ENCODE measurements at places on chromosomes 11 and 22. TPM values are rescaled to one million over a fixed set of nuclear protein-coding genes. Genes with fewer than 3 reads are reported as not detected.
A peak's percentile ranks its signal among the peaks of the same experiment; 100 is the strongest.

DNA sequence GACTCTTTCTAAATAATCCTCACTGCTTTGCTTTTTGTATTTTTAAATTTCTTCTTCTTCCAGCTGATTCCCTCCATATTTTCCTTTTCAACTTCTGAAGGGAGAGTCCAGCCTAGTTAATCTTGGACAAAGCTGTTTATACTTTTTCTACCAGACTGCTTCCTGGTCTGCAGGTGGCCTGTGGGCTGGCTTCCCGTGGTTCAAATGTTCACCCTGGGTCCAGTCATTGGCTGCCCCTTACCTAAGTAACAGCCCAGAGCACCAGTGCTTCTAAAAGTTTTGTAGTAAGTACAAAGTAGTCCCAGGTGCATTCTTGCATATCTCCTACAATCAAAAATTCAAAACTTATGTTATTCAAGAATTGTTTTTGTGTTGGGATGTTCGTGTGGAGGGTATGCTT lies 19.1 kb downstream of the ZNF143 start:
- H3K36me3 ChIP-seq, result peaks cover 15% of the 10 kb centered on the region
- H3K4me1 ChIP-seq, result no peaks in the 10 kb centered on the region
- no peak overlapping the region for H3K27ac ChIP-seq
- no peak overlapping the region for H3K4me3 ChIP-seq
- DNase-seq, result no peak

DNA sequence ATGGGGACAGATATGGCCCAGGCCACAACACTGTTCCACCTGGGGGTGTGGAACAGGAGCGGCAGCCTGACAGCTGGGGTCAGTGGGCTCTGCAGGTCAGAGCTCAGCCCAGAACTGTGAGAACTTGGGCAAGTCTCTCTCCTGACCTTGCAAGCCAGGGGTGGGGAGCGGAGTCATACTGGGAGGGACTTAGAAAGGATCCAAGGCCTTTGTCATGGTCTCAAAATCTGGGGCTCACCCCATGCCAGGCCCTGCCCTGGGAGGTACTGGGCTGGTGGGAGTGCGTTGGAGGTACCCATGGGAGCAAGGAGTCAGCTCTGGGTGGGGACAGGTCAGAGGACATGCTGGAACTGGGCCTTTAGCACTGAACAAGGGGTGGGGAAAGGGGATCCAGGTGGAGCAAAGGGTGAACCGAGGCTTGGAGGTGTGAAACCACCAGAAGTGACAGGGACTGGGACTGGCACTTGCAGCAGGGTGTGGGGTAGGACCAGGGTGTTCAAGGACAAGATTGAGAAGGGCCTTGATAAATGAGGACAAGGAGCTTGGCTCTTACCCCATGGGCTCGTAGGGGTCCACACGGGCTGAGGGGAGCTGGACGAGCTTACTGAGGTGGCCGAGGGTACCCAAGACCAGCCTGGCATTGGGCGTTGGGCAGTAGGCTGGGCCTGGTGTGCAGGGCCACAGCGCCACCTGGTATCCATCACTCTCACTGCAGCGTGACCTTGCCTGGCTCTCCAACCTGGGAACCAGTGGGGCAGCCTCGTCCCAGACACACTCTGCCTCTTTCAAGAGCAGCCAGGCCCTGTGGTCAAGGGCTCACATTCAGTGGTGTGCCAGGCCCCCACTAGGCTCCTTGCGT lies 7.4 kb upstream of the PMM1 start:
- H3K27ac ChIP-seq, result no peak overlapping the region
- no peaks in the 10 kb centered on the region for H3K4me1 ChIP-seq
- no peak overlapping the region for H3K4me3 ChIP-seq
- peak; percentile 60 for DNase-seq

DNA sequence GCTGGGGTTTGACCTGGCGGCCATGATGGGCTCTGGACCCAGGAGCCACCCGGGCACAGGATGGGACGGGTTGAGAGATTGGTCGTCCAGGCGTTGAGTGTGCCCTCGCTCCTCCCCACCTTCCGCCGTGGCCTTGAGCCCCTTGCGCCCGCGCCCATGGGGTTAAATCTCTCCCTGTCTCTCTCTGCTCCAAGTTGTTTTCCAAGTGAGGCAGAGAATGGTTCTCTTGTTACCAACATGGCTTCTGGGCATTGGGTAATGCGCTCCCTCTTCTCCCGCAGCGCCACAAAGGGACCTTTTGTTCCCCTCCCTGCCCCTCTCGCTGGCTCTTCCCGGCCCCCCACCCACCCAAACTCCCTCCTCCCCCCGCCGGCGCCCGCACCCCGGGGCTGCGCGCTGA lies 18.8 kb upstream of the PICK1 start:
- DNase-seq, result no peak
- no peaks in the 10 kb centered on the region for H3K27me3 ChIP-seq
- no peak overlapping the region for H3K4me3 ChIP-seq
- no peak overlapping the region for H3K27ac ChIP-seq

- H3K27ac ChIP-seq, result no peak overlapping the region
- H3K4me1 ChIP-seq, result no peaks in the 10 kb centered on the region
- no peak for DNase-seq
- H3K4me3 ChIP-seq, result no peak overlapping the region
Measured at GRCh38 chr11:7281079-7281478, 29.4 kb downstream of the SYT9 start.

- no peaks in the 10 kb centered on the region for H3K4me1 ChIP-seq
- no peak overlapping the region for H3K27ac ChIP-seq
- H3K36me3 ChIP-seq, result no peaks in the 10 kb centered on the region
Measured at GRCh38 chr11:98365190-98365589, 655.6 kb upstream of the CNTN5 start.

GRCh38 chr11:93493252-93493897 lies 49.8 kb downstream of the SMCO4 start:
- no peaks in the 10 kb centered on the region for H3K27me3 ChIP-seq
- H3K4me3 ChIP-seq, result no peak overlapping the region
- no peaks in the 10 kb centered on the region for H3K4me1 ChIP-seq
- no peak overlapping the region for H3K27ac ChIP-seq

DNA sequence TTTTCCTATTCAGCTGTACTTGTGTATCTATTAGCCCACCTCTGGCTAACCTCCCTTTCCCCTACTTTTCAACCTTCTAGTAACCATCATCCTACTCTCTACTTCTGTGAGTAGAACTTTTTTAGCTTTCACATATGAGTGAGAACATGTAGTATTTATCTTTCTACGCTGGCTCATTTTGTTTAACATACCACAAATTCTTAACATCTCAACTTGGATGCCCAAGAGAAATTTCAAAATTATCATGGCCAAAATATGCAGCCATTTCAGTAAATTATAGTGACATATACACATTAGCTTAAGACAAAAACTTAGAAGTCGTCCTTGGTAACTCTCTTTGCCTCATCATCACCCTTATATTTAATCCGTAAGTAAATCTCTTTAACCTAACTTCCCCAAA lies 34.7 kb downstream of the LUZP2 start:
- H3K4me3 ChIP-seq, result no peak overlapping the region
- no peaks in the 10 kb centered on the region for H3K4me1 ChIP-seq
- H3K27ac ChIP-seq, result no peak overlapping the region
- no peaks in the 10 kb centered on the region for H3K36me3 ChIP-seq

DNA sequence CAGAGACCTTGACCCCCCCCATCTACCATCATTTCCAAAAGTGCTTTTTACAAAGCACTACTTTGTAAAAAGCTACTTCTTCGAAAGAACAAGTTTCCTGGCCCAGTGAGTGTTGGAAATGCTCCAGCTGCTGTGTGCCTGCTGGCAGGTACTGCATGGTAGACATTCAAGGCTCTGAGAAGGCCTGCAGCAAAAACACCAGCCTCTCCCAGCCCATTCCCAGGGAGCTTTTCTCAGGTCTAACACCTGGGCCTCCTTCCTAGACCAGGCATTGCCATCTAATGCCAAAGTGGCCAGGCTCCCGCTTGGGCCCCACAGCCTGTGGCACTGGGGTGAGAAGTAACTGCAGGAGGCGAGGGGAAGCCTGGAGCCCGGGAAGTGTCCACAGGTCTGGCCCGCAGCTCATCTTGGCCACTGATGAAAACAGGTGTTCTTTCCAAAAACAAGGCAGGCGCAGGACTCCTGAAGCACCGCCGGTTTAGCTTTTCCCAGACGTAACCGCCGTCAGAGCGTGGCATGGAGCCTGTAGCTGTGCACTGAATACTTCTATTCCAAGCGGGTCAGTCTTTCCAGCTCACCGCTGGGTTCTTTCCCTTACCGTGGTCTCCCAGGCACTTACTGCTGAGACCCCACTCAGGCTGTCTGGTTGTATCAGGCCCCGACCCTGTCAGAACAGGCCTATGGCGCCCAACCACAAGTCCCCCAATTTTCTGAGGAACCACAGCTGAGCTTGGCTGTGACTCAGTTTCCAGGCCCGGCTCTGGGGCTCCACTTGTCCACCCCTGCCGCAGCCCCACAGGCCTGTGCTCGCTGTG lies 1.2 kb upstream of the TCIRG1 start:
- peak overlapping the region; percentile 65 for H3K27ac ChIP-seq
- no peak for DNase-seq
- peaks cover 5% of the 10 kb centered on the region for H3K36me3 ChIP-seq
- peaks cover 24% of the 10 kb centered on the region for H3K4me1 ChIP-seq
- H3K4me3 ChIP-seq, result no peak overlapping the region

DNA sequence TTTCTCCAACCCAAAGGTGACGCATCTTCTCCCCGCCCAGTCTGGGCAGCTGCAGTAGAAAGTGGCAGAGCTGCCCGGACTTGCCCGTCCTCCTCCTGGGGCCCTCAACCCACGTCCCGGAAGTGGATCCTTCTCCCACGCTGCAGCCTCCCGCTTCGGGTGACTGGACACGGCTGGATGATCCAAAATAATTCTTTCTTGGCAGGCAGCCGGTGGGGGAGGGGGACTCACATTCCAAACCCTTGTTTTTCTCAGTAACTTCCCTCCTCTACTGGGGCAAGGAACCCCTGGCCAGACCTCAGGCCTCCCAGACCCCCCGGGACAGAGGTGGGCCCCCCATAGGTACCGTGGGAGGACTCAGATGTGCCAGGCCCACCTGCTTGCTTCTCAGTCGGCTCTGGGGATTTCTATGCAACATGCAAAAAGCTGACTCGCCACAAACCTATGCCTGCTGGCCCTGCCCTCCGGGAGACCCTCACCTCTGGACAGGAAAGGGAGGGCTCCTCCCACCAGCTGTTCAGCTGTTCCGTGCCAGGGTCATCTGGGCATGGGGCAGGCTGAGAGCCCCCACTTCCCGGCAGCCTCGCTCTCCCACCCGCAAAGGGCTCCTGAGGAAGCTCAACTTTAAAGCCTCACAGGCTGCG lies 1.4 kb downstream of the PLXNB2 start:
- H3K27ac ChIP-seq, result no peak overlapping the region
- H3K36me3 ChIP-seq, result no peaks in the 10 kb centered on the region
- DNase-seq, result peak; percentile 38
- H3K4me3 ChIP-seq, result peak overlapping the region; percentile 63
- peaks cover 16% of the 10 kb centered on the region for H3K27me3 ChIP-seq

GRCh38 chr11:62889484-62890437 lies 9.1 kb downstream of the SLC3A2 start:
- no peak overlapping the region for H3K4me3 ChIP-seq
- H3K27me3 ChIP-seq, result no peaks in the 10 kb centered on the region
- H3K27ac ChIP-seq, result peak overlapping the region; percentile 78
- DNase-seq, result peak; percentile 23

DNA sequence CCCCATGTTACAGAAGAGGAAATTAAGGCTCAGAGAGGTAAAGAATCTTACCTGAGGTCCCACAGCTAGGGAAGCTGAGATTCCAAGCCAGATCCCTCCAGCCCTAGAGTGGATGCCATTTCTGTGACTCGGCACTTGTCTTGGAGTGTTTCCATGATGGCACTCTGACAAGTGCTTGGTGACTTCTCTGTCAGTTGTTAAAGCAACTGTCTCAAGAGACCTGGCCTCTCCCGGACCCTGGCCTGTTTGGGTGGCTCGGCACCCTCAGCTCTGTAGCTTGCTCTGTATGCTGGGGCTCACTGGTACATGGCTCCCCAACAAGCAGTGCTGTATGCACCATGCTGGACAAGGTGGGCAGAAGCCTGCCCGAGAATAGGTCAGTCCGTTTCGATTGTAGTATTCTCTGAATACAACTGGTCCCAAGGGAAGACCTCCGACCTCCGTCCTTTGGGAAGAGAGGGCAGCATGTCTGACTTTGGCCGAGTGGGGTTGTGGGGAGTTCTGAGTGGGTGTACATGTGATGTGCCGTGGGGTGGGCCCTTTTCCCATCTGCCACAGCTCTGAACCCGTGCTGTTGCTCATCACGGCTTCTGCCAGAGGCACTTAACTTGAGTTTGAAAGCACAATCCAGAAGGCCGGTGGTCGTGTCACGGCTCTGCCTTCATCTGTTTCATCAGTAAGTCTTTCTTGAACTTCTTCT lies 12.4 kb downstream of the ACO2 start:
- no peak overlapping the region for H3K27ac ChIP-seq
- no peak for DNase-seq
- H3K36me3 ChIP-seq, result peaks cover 4% of the 10 kb centered on the region
- no peak overlapping the region for H3K4me3 ChIP-seq
- no peaks in the 10 kb centered on the region for H3K27me3 ChIP-seq

- DNase-seq, result no peak
- H3K27me3 ChIP-seq, result no peaks in the 10 kb centered on the region
- H3K36me3 ChIP-seq, result no peaks in the 10 kb centered on the region
- H3K4me1 ChIP-seq, result no peaks in the 10 kb centered on the region
Measured at GRCh38 chr11:109303342-109303741, 118.6 kb upstream of the C11orf87 start.

DNA sequence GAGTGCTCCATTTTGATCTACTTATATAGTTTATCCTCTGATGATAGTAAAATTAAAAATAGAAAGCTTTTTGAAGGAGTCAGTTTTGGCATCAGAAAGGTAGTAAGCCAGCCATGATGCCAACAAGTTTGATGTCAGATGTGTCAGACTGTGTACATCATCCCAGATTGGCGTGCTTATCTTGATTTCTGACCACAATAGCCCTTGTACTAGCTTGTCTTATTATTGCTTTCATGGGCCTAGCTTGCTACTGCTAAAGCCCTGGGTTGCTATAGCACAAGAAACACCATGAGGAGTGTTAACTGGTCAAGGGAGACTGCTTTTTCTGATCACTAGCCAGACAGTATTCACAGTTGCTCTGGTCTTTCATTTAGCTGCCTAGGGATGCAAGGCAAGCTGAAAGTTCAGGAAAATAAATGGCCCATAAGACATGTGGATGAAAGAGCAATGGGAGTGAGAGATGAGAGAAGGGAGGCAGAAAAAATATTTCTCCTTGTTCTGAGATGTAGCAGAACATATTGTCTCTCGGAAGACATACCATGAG lies 1038.5 kb downstream of the JRKL start:
- H3K27me3 ChIP-seq, result no peaks in the 10 kb centered on the region
- no peaks in the 10 kb centered on the region for H3K36me3 ChIP-seq
- no peaks in the 10 kb centered on the region for H3K4me1 ChIP-seq
- no peak overlapping the region for H3K27ac ChIP-seq

DNA sequence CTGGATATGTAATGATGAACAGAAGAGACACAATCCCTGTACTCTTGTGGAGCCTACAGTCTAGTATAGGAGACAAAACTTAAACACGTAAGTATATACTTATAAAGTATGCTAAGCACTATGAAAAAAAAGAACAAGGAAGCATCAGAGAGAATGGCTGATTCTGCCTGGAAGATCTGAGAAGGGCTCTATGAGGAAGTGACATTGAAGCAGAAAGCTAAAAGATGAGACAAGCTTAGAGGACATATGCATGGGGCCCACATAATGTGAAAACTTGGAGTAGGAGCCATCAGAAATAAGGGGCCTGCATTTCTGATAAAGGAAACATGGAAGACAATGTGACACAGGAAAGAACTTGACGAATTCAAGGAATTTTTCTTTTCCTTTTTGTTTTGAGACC lies 16.6 kb downstream of the SAA1 start:
- peaks cover 39% of the 10 kb centered on the region for H3K36me3 ChIP-seq
- no peak for DNase-seq
- H3K27me3 ChIP-seq, result no peaks in the 10 kb centered on the region

GRCh38 chr22:29116397-29117123 lies 43.7 kb downstream of the KREMEN1 start:
- no peaks in the 10 kb centered on the region for H3K4me1 ChIP-seq
- H3K36me3 ChIP-seq, result no peaks in the 10 kb centered on the region
- H3K4me3 ChIP-seq, result no peak overlapping the region
- H3K27ac ChIP-seq, result no peak overlapping the region
- peaks cover 28% of the 10 kb centered on the region for H3K27me3 ChIP-seq

The CYTH4 gene
- total RNA-seq, result 30.5 TPM

The RTN4RL2 gene
- 0.99 TPM for total RNA-seq
